Effector memory CD8-positive, alpha-beta T cell (primary cell): ENCODE measurements at places on chromosomes 4 and X.
A peak's percentile ranks its signal among the peaks of the same experiment; 100 is the strongest.

DNA sequence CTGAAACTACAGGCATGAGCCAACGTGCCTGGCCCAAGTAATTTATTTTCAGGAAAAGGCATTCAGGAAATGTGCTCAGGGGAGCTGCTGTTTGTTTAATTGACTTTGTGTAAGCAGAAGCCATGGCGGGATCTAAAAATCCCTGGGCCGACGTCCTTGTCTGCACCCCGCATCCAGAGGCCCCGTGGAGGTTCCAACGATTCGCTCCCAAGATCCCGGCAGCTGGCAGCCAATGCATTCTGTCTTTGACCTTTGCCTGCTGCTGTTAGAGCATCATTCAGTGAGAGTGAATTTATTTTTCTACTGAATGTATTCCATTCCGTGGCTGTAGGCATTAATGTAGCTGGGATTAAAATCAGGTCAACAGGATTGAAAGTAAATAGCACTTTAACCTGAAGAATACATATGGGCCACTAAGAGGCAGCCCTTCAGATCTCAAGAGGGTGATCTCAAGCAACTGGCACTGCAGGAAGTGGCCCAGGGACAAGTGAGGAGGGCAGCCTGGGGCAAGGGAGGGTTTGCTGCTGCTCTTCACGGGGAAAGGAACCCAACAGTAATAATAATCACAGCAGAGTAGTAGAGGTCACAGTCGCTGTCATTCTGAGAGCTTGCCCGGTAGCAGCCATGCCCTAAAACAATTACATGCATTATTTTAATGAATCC, 75.2 kb downstream of the PSAPL1 start:
- no peaks in the 10 kb centered on the region for H3K4me1 ChIP-seq
- no peak for DNase-seq
- H3K4me3 ChIP-seq, result no peak overlapping the region
- peaks cover 23% of the 10 kb centered on the region for H3K27me3 ChIP-seq

DNA sequence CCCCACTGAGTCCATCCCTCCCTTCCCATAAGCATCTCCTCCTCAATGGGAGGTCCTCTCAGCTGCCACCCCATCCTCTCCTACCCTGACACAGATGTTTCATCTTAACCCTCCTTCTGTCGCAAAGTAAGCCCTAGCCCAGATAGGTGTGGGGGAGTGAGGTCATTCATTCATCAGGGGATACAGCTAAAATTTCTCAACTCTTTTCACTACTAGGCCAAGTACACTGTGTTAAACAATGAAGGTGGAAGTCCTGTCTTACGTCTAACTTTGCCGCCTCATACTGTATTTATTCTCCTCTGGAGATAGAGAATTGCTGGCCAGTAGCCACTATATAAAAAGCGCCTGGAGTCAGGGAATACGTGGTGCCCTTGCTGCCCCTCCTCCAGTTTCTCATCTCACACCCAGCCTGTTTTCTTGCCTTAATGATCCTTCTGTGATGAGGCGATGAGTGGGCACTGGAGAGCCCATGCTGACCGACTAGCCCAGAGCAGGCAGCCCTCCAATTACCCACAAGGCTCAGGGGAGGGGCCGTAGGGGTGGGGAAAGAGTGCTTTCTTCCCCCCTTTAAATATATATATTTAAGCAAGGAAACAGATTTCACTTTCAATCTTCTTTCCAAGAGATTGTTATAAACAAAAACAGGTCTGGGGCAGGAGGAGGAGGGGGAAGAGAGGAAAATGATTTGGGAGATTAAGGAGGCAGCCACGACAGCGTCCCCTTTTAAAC, 149.5 kb downstream of the PJA1 start:
- no peak overlapping the region for H3K4me3 ChIP-seq
- no peaks in the 10 kb centered on the region for H3K36me3 ChIP-seq
- H3K27ac ChIP-seq, result no peak overlapping the region
- no peaks in the 10 kb centered on the region for H3K27me3 ChIP-seq
- DNase-seq, result no peak
- peaks cover 1% of the 10 kb centered on the region for H3K4me1 ChIP-seq

DNA sequence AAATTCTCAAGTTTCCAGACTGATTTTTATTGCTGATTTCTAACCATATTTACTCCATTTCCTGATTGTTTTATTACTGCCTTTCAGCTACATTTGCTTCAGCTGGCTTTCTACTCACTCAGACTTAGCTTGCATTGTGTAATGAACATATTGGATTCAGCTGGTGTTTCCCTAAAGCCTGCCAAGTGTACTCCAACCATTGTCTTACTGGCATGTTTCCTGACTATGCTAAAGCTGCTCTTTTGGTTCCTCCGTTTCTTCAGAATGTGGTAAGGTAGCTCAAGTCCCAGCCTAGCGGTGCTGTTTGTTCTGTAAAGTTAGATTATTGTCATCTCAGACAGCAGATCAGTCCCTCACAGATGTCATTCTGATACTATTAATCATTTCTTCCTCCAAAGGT, 53.1 kb upstream of the GLRA2 start:
- H3K4me3 ChIP-seq, result no peak overlapping the region
- no peaks in the 10 kb centered on the region for H3K27me3 ChIP-seq
- DNase-seq, result no peak
- no peak overlapping the region for H3K27ac ChIP-seq
- no peaks in the 10 kb centered on the region for H3K4me1 ChIP-seq
- no peaks in the 10 kb centered on the region for H3K36me3 ChIP-seq

DNA sequence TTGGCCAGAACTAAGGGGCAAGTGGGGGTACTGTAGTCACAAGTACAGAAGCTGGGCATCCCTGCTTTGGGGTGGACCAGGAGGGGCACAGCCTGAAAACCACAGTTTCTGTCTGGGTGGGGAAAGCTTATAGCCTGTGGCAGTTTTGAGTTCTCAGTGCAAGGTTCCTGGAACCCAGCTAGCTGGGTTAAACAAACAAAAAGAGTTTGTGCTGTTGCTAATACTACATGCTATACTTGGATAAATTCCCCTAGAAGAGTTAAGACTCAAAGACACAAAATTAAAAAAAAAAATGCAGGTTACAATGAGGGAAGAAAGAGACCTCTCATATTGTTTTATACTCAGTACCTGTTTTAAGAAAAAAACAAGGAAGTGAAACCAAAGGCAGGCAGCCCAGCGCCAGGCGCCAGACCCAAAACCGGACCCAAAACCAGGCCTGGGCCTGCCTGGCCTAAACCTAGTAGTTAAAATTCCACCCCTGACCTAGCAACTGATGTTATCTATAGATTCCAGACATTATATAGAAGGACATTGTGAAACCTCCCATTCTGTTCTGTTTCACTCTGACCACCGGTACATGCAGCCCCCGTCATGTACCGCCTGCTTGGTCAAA, 50.8 kb downstream of the SLC2A9 start:
- no peak for DNase-seq
- H3K27ac ChIP-seq, result no peak overlapping the region
- H3K36me3 ChIP-seq, result no peaks in the 10 kb centered on the region
- H3K4me1 ChIP-seq, result no peaks in the 10 kb centered on the region

DNA sequence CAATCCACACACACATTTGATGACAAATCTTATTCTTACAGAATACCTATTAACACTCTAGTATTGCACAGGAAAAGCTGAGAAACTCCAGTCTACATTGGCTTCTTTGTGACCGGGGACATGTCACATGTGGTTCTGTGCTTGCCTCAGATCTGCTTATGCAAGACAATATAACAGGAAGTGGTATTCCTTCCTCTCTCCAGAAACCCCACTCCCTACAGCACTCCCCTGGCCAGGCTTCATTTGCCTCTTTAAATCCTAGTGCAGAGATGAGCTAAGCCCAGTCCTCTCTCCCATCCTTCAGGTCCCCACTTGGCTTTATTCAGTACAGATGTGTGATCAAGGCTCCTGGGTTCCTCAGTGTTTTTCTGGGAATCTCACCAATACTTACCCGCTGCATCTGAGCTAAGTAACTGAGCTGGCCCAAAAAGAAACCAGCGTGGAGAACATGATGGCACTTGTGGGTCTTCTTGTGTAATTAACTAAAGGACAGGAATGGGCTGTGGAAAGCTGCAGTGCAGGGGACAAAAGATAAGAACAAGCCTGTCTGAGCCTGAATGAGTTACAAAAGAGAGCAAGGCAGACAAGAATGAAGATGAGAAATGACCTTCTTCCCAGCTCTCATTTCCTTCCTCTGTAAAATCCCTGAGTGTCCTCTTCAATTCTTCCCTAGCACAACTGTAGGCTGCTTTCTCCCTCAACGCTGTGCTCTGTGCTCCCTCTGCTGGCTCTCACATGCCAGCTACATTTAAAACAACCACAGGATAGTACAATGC, 105.6 kb downstream of the HNRNPD start:
- H3K4me3 ChIP-seq, result no peak overlapping the region
- H3K27ac ChIP-seq, result no peak overlapping the region
- H3K4me1 ChIP-seq, result peaks cover 8% of the 10 kb centered on the region
- H3K36me3 ChIP-seq, result no peaks in the 10 kb centered on the region
- peak; percentile 16 for DNase-seq
- peaks cover 32% of the 10 kb centered on the region for H3K27me3 ChIP-seq

- no peaks in the 10 kb centered on the region for H3K27me3 ChIP-seq
- H3K4me1 ChIP-seq, result peaks cover 4% of the 10 kb centered on the region
- H3K27ac ChIP-seq, result no peak overlapping the region
- H3K36me3 ChIP-seq, result peaks cover 3% of the 10 kb centered on the region
- DNase-seq, result no peak
These were observed 84.6 kb upstream of the STS start for GRCh38 chrX:7062903-7063302.

DNA sequence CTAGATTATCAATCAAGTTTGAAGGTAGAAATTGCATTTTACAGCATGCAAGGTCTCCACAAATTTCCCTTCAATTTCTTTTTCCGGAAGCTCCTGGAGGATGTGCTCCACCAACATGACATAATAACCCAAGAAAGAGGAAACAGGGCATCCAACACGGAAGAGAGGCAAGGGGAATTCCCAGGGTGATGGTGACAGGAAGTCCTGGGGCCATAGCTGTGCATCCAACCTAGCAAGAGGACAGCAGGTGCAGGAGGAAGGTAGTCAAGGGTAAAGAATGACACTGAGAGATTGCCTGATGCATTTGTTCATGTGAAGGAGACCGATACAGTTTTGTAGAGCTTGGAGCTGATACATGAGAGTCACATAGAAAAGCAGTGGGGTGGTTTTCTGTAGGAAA, 115.7 kb upstream of the LSM6 start:
- H3K4me1 ChIP-seq, result no peaks in the 10 kb centered on the region
- no peak overlapping the region for H3K27ac ChIP-seq
- no peaks in the 10 kb centered on the region for H3K36me3 ChIP-seq
- DNase-seq, result no peak
- peaks cover 29% of the 10 kb centered on the region for H3K27me3 ChIP-seq
- H3K4me3 ChIP-seq, result no peak overlapping the region

DNA sequence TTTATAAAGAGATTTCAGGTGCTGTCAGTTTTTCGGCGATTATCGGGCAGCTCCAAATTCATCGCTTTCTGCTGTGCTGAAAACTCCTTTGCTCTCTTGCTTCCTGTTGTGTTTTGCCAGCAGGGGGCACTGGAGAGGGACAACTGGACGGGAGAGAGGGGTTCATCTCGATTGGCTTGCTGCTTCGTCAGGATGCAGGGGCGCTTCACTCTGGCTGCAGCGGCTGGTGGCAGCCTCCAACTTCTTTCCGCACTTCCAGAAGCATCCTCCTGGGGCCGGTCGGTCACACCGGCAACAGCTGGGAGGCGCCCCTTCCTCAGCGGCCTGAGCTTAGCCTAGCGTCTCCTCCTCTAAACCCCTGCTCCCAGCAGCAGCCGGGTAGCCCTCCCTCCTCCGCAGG, 29.5 kb downstream of the MSL3 start:
- H3K4me3 ChIP-seq, result peak overlapping the region; percentile 70
- no peak overlapping the region for H3K27ac ChIP-seq
- H3K27me3 ChIP-seq, result no peaks in the 10 kb centered on the region
- peak; percentile 52 for DNase-seq
- H3K36me3 ChIP-seq, result no peaks in the 10 kb centered on the region

GRCh38 chrX:71632923-71633657, 14.8 kb upstream of the CXCR3 start:
- H3K4me3 ChIP-seq, result no peak overlapping the region
- H3K27ac ChIP-seq, result peak overlapping the region; percentile 12
- peaks cover 3% of the 10 kb centered on the region for H3K36me3 ChIP-seq
- DNase-seq, result no peak
- H3K4me1 ChIP-seq, result peaks cover 15% of the 10 kb centered on the region

- H3K27ac ChIP-seq, result no peak overlapping the region
- H3K36me3 ChIP-seq, result no peaks in the 10 kb centered on the region
- DNase-seq, result no peak
These were observed 11.3 kb upstream of the DHX15 start for GRCh38 chr4:24595659-24596058.

DNA sequence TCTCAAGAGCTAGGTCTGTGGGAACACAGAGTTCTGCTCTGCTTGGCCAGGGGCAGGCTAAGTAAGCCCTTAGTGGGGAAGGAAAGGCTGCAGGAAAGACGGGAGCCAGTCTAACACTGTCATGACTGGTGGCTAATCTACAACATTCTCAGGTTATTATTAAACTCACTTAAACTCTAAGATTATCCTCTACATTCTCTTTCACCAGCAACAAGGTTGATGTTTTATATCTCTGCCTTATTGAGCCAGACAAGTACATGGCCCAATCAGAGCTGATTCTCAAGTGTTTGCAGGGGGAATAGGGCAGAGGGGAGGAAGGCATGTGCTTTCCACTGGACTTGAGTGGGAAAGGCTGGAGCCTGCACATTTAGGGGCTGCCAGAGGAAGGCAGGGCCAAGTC, 50.9 kb upstream of the FAM241A start:
- no peak overlapping the region for H3K27ac ChIP-seq
- no peaks in the 10 kb centered on the region for H3K36me3 ChIP-seq
- no peaks in the 10 kb centered on the region for H3K4me1 ChIP-seq
- DNase-seq, result no peak
- H3K4me3 ChIP-seq, result no peak overlapping the region

DNA sequence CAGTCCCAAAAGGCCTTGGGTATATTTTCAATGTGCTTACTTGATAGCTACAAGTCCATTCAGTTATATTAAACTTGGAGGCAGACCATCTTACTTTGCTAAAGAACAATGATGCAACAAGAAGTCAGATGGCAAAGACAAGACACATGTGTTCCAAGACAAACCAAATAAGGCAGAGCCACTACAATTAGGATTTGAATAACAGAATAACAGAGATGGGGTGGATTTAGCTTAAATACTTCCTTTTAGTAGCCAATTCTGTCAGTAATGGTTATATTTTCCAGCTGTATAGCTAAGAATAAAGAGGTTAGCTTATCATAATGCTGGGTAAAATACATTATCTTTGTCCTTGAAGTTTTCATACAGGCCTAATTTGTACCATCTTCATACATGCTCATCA, 37.7 kb upstream of the FRAS1 start:
- no peak overlapping the region for H3K27ac ChIP-seq
- DNase-seq, result no peak
- H3K4me3 ChIP-seq, result no peak overlapping the region
- no peaks in the 10 kb centered on the region for H3K36me3 ChIP-seq
- peaks cover 6% of the 10 kb centered on the region for H3K27me3 ChIP-seq

GRCh38 chr4:109560687-109561461, 828 bp downstream of the MCUB start:
- peaks cover 22% of the 10 kb centered on the region for H3K4me1 ChIP-seq
- DNase-seq, result peak; percentile 32
- peaks cover 23% of the 10 kb centered on the region for H3K36me3 ChIP-seq
- peak overlapping the region; percentile 71 for H3K27ac ChIP-seq
